ENCODE measurements at places on chromosomes 2 and 18.

DNA sequence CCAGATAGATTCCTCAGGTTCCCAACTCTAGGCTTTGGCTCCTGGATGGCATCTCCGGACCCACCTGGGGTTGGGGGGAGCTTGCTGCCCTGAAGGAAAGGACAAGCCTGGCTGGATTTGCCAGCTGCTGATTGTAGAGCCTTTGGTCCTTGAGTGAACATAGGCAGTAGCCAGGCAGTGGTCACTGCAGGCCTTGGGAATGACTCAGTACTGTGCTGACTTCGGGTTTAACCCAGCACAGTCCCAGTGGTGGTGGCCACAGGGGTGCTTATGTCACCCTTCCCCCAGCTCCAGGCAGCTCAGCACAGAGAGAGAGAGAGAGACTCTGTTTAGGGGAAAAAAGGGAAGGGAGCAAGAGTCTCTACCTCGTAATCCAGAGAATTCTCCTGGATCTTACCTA lies 27.7 kb upstream of the ACTR2 start:
- DNase-seq: no peak

DNA sequence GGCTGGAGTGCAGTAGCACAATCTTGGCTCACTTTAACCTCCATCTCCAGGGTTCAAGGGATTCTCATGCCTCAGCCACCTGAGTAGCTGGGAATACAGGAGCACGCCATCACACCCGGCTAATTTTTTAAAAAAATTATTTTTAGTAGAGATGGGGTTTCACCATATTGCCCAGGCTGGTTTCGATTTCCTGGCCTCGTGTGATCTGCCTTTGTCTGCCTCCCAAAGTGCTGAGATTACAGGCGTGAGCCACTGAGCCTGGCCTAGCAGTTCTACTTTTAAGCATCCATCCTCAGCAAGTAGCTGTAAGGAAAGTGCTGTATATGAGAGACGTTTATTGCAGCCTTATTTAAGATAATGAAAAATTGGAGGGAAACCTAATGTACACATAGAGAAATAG lies 79.7 kb downstream of the ZDBF2 start:
- DNase-seq: no peak

- DNase-seq: no peak
Measured at GRCh38 chr18:13606604-13607254, 119.6 kb downstream of the FAM210A start.

GRCh38 chr2:46942891-46943626 lies 27.5 kb upstream of the MCFD2 start:
- no peak for DNase-seq

GRCh38 chr2:222796413-222797103 lies 64.3 kb upstream of the ACSL3 start:
- no peak for DNase-seq

DNA sequence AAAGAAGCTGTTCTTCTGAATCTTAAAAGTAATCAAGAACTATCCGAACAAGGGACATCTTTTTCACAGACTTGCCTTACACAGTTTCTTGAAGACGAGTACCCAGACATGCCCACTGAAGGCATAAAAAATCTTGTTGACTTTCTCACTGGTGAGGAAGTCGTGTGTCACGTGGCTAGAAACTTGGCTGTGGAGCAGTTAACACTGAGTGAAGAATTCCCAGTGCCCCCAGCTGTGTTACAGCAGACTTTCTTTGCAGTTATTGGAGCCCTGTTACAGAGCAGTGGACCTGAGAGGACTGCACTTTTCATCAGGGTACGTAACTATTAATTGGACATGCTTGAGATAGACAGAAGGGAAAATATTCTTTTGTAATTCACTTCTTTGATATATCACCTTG lies 2.4 kb downstream of the MRPL44 start:
- DNase-seq: no peak

GRCh38 chr18:34261865-34262780 lies 37.4 kb upstream of the NOL4 start:
- no peak for DNase-seq

- DNase-seq: no peak
Measured at GRCh38 chr18:51541230-51541629, 343.7 kb upstream of the MEX3C start.

GRCh38 chr2:27428978-27429541 lies 629 bp downstream of the NRBP1 start:
- peak; percentile 83 for DNase-seq

DNA sequence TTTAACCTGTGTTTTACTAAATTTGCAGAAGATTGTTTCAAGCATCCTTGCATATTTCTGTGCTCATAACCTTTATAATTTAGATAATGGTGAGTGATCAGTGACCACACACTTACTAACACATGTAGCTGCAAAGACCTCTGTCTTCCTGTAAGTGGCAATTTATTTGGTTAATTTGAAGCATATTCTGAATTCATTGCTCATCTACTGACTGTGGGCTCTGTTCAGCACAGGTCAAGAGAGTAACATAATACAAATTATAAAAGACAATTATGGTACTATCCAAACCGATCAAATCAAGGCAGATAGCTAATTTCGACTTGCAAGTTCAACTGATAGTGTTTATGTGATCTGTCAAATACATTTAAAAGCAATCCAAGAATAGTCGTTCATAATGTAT lies 223.9 kb upstream of the FAM98A start:
- DNase-seq: no peak

DNA sequence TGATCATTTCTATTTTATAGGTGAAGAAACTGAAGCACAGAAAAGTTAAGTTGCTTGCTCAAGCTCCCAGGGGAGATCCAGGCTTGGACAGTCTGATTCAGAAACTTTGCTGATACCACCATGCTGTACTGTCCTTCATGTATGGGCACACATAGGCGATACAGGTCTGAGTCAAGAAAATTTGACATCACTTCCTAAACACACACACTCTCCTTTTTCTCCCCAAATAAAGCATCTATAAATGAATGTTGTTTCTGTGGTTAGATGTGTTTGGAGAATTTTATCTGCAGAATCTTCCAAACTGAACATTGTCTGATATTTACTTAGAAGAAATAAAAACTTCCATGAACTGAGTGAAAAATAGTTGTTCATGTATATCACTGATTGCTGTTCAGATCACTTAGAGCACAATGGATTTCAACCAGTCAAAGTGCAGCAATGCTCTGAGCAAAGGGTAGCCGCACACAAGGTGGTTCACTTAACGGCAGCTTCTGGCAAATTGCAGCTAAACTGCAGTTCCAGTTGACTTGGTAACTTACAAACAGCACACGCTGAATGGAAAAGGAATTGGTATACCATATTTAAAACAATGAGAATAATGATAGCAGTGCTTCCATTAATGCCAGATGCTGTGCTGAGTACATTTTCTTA lies 10.0 kb upstream of the AGFG1 start:
- DNase-seq: no peak

- DNase-seq: peak; percentile 20
Measured at GRCh38 chr2:14712111-14712510, 79.6 kb downstream of the LRATD1 start.

GRCh38 chr2:204010628-204011560 lies 74.3 kb downstream of the ICOS start:
- peak; percentile 33 for DNase-seq

GRCh38 chr18:923144-923866 lies 18.6 kb downstream of the ADCYAP1 start:
- DNase-seq: no peak

GRCh38 chr18:22778996-22779395 lies 154.1 kb upstream of the RBBP8 start:
- DNase-seq: peak; percentile 22

- no peak for DNase-seq
Measured at GRCh38 chr2:174192664-174193063, 55.7 kb downstream of the OLA1 start.

DNA sequence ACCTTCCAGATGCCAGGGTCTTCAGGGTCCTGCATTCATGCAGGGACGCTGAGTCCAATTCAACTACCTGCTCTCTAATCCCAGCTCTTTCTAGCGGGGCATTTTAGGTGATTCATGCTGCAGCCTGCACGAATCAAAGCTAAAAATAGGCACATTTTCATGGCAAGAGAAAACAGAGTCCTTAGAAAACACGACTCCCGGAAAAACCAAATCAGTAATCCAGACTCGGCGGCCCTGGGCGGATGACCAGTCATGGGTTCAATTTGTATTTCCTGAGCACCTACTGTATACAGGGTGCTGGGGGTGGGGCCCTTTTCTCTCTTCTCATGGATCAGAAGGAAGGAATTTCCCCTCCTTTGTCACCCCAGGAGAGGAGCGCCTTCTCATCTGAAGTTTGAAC lies 64.4 kb downstream of the LONRF2 start:
- DNase-seq: peak; percentile 11

- DNase-seq: no peak
Measured at GRCh38 chr2:104539649-104540048, 314.3 kb upstream of the POU3F3 start.

DNA sequence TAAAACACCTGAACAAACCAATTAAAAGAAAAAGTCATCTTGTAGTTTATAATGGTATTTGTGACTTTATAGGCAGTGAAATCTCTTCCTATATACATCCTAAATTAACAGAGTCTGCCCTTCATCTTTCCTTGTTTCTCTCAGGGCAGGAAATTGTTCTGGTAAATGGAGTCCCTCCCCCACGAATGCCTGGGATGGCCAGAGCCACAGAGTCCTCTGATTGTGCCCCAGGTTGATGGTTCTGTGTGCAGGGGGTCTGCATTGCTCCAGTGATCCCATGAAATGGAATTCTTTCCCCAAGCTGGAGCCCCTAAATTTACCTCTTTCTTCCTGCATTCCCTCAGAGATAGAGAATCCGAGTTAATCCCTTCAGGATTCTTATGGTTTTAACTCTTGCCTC lies 155.5 kb downstream of the MTX2 start:
- no peak for DNase-seq

DNA sequence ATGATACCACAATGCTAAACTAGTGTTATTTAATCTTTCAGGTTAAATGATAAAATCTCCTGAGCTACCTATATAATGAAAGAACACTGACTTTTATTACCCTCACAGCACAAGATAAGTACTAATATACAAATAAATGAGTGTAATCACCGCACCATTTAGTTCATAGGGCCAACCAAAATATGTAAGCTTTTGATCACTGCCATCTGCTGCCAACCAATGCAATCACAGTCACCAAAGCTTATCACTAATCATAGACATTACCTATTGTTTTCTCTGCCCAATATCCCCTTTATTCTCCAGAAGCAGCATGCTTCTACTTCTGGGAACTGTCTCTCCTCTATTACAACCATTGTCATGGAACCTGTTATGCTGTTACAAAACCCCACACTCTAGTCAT lies 151.6 kb upstream of the LRATD1 start:
- DNase-seq: no peak

DNA sequence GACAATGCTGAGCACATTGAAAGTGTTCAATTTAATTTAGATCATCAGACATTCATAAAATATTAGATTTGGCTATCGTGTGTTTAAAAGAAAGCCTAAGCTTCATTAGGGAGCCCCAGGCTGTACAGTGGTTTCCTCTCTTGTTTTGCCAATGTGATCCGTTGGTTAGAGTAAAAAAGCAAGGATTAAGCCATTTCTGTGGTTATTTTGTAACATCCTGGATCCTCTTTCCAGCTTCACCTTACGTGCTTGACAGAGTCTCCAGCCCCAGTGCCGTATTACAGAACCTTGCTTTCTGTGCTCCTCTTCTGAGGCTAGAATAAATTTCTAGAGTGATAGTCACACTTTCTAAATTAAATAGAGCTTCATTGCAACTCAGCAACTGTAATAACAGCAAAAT lies 289.3 kb upstream of the LINC00305 start:
- DNase-seq: no peak

DNA sequence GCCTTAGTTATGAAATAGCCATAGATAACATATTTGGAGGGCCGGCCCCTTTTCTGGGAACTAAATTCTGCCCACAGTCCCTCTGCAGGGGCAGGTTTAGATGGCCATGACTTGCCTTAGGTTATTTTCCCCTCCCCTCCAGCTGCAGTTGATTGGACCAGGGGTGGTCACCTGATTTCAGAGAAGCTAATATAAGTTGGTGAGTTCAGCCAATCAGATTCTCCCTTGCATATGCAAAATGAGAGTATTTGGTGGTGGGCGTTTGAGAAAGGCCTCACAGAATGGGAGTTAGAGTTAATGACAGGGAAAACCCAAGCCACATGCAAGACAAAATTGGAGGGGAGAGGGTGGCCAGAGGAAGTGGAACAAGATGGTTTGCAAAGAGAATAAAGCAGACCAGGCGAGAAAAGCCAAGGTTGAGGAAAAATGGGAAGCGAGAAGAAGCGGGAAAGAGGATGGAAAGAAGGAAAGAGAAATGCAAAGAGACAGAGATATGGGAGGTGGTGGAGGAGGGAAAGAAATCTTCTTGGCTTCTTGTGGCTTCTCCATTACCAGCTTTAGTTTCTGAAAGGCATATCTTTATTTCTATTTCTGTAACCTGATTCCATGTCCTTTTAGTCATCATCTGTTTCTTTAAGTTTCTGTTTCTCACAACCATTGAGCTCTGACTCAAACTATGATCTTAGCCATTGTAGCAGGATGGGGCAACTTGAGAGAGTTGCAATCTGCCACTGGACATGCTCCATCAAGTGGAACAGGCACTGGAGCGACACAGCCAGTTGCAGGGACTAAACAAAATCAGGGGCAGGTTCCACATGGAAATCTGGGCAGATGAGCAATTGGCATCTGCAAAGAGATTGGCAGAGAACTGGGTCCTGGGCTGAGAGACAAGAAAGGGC lies 108.1 kb upstream of the SIX3 start:
- peak; percentile 36 for DNase-seq

DNA sequence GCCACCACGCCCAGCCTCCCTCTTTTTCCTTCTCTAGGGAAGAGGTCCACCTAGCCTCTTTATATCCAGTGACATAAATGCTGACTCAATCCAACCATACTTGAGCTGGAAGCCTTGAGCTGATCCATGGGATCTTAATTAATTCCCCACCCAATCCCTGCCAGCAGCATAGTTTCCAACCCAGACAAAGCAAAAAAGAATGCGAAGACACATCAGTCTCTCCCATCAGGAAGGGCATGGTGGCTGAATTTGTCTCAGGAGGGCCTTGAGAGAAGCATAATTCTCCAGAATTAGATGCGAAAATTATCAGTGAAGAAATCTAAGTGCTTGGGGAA lies 22.5 kb downstream of the CASP10 start:
- DNase-seq: no peak

DNA sequence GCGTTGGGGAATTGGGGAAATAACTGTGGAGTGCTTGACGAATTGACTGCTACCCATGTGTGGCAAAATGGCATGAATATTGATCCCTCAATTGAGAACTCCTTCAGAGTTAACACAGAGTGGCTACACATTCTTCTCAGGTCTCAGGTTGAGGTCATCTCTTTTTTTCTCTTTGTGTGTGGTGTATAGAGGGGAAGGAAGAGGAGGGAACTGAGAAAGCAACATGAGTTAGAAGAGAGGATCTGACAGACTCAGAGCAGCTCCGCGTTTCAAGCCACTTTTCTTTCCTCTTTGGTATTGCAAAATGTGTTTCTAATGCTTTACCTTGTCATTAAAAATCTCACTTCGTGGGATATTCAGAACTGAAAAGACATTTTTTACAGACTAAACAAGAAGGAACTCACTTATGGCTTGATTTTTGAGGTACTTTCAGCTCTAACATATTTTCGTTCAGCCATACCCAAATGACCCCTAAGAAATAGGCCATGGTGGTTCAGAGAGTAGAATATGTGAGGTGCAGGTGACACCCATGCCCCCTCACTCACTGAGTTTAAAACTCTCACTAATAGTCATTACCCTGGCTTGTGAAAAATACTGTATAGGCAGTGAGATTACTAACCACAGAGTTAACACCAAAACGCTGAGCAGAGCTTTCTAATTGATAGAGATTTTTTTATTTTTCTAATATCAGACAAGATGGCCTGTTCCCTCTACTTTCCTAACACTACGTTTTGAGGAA lies 22.5 kb downstream of the STAT4 start:
- DNase-seq: no peak

GRCh38 chr18:28039691-28040090 lies 137.2 kb downstream of the CDH2 start:
- DNase-seq: no peak

GRCh38 chr2:177393203-177393755 lies 706 bp downstream of the AGPS start:
- peak; percentile 14 for DNase-seq
